Naive thymus-derived CD4-positive, alpha-beta T cell (primary cell): ENCODE measurements at places on chromosomes 2 and 18. TPM values are rescaled to one million over a fixed set of nuclear protein-coding genes. Genes with fewer than 3 reads are reported as not detected.

DNA sequence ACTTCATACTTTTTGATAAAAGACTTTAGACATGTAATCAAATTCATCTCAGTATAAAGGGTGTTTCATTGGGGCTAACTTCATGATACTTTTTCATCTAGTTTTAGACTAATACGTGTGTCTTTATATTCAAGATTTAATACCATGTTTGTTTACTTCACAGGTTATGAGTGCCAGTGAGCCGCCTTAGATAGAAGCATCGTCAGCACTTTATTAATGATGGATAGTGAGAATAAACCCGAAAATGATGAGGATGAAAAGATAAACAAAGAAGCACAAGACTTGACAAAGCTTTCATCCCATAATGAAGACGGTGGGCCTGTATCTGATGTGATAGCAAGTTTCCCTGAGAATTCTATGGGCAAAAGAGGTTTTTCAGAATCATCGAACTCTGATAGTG is 33.1 kb downstream of the ZNF407 start:
- peak overlapping the region; percentile 59 for H3K27ac ChIP-seq
- peak overlapping the region; percentile 6 for H3K4me3 ChIP-seq
- H3K27me3 ChIP-seq: no peaks in the 10 kb centered on the region
- peaks cover 44% of the 10 kb centered on the region for H3K4me1 ChIP-seq

GRCh38 chr2:10008809-10009176 is 34.6 kb upstream of the KLF11 start:
- no peak overlapping the region for H3K27ac ChIP-seq
- no peak for DNase-seq
- H3K4me1 ChIP-seq: no peaks in the 10 kb centered on the region
- no peak overlapping the region for H3K4me3 ChIP-seq

DNA sequence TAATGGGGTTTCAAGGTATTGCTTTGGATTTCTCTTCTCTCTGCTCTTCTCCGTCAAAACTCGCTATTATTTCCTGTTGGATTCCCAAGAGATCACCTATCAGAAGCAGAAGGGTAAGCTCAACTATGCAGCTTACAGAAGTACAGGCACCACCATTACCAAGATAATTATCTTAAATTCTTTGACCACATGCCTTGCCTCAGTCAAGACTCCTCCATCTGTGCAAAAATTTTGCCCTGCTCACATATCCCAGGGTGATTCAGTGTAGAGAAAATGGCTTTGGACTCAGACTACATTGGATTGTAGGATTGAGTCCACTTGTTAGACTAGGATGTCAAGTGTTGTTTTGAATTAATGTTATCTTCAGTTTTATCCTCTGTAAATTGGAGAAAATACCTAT is 698.7 kb downstream of the TDRD15 start:
- H3K4me3 ChIP-seq: no peak overlapping the region
- no peaks in the 10 kb centered on the region for H3K36me3 ChIP-seq
- H3K27me3 ChIP-seq: no peaks in the 10 kb centered on the region
- no peak for DNase-seq

GRCh38 chr2:88560619-88561307 is 66.5 kb downstream of the EIF2AK3 start:
- no peak overlapping the region for H3K4me3 ChIP-seq
- no peak for DNase-seq
- peaks cover 16% of the 10 kb centered on the region for H3K36me3 ChIP-seq
- H3K27me3 ChIP-seq: no peaks in the 10 kb centered on the region

GRCh38 chr2:137939026-137939425 is 25.2 kb upstream of the HNMT start:
- H3K27ac ChIP-seq: no peak overlapping the region
- H3K4me1 ChIP-seq: no peaks in the 10 kb centered on the region
- no peaks in the 10 kb centered on the region for H3K27me3 ChIP-seq
- H3K4me3 ChIP-seq: no peak overlapping the region
- no peak for DNase-seq
- no peaks in the 10 kb centered on the region for H3K36me3 ChIP-seq

DNA sequence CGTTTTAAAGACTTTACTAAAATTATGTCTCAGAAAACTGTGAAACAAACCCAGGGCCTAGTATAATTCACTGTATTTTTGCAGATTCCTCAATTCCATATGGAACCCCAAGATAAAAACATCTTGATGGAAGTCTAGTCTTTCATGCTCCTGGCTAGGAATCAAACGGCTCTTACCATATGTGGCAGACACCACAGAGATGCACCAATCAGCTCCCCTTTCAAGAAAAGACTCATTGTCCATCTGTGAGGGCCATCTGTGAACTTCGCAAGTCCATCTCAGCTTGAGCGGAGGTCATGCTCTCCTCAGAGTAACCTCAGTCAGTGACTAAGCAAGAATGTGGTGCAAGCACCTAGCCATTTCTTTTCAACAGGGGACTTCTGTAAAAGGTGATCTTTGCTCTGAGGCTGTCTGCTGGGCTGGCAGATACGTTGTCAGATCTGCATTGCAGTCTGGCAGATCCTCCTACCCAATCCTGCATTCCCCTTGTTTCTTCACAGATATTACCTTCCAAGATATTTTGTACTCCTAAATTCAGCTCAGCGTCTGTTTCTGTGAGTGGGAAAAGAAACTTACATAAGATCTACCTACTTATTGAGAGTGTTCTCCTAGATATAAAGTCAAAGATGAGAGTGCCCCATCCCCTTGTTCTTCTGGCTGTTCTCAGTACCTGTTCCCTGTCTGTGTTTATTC is 419.3 kb downstream of the SPAG16 start:
- no peaks in the 10 kb centered on the region for H3K4me1 ChIP-seq
- H3K27me3 ChIP-seq: no peaks in the 10 kb centered on the region
- no peak for DNase-seq

- DNase-seq: no peak
- H3K27me3 ChIP-seq: no peaks in the 10 kb centered on the region
- no peak overlapping the region for H3K4me3 ChIP-seq
These were observed 2.3 kb upstream of the PLCD4 start for GRCh38 chr2:218605432-218605831.

DNA sequence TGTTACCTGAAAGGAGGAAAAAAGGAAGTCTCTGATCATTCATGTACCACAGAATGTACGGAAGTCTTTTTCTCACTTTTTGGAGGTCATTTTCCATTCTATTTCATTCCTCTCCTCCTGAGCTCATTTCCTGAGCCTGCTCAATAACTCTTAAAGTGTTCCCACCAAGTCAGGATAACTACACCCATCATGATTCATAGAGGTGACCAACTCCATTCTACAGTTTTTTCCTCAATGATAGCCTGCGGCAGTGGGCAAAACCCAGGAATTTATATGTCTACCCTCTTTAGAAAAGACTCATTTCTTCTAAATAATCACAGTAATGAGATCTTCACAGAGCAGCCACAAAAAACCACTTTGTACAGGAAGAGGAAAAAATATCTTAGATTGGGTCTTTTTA is 372.5 kb downstream of the RBM43 start:
- H3K4me1 ChIP-seq: no peaks in the 10 kb centered on the region
- H3K27ac ChIP-seq: no peak overlapping the region
- no peaks in the 10 kb centered on the region for H3K36me3 ChIP-seq

GRCh38 chr2:72475246-72475645 is 327.6 kb upstream of the CYP26B1 start:
- H3K27me3 ChIP-seq: no peaks in the 10 kb centered on the region
- H3K36me3 ChIP-seq: no peaks in the 10 kb centered on the region
- H3K27ac ChIP-seq: no peak overlapping the region
- DNase-seq: no peak
- H3K4me1 ChIP-seq: no peaks in the 10 kb centered on the region

- no peak overlapping the region for H3K4me3 ChIP-seq
- DNase-seq: no peak
- no peak overlapping the region for H3K27ac ChIP-seq
- H3K36me3 ChIP-seq: no peaks in the 10 kb centered on the region
- H3K27me3 ChIP-seq: no peaks in the 10 kb centered on the region
These were observed 182.1 kb downstream of the OSR1 start for GRCh38 chr2:19176172-19176852.

DNA sequence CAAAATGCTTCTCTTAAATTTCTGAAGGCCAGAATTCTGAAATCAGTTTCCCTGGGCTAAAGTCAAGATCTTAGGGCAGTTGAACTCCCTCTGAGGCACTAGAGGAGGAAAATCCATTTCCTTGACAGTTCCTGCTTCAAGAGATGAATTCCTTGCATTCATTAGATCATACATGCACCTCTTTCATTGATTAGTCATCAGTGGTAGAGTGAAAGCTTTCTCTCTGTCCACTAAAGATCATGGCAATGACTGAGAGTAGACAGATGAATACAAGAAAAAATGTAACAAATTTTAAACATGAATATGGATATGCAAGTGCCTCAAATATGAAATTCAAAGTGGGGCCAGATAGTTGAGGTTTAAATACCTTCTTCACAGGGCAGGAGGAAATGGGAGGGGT is 693.4 kb upstream of the TMEFF2 start:
- H3K36me3 ChIP-seq: no peaks in the 10 kb centered on the region
- H3K4me1 ChIP-seq: no peaks in the 10 kb centered on the region
- H3K27ac ChIP-seq: no peak overlapping the region
- no peaks in the 10 kb centered on the region for H3K27me3 ChIP-seq
- H3K4me3 ChIP-seq: no peak overlapping the region

Gene STK39
- total RNA-seq: 32.4 and 33.9 TPM in 2 replicates

Gene DGUOK
- total RNA-seq: 68.9 and 73.9 TPM in 2 replicates

Gene MALL
- not detected for total RNA-seq

Gene SERPINB7
- not detected for total RNA-seq

Gene KCNIP3
- total RNA-seq: not detected

Gene CYP27A1
- 4.2 TPM for total RNA-seq

Gene SFT2D3
- 7.8 TPM for total RNA-seq

Gene OSR1
- not detected for total RNA-seq
